Stimulated activated CD4-positive, alpha-beta T cell treated with anti-CD3 and anti-CD28 coated beads, Interleukin-1b, Interleukin-23, amount 100 ng/mL, for 4 hours (primary cell): ENCODE measurements at places on chromosomes 6 and 20.

DNA sequence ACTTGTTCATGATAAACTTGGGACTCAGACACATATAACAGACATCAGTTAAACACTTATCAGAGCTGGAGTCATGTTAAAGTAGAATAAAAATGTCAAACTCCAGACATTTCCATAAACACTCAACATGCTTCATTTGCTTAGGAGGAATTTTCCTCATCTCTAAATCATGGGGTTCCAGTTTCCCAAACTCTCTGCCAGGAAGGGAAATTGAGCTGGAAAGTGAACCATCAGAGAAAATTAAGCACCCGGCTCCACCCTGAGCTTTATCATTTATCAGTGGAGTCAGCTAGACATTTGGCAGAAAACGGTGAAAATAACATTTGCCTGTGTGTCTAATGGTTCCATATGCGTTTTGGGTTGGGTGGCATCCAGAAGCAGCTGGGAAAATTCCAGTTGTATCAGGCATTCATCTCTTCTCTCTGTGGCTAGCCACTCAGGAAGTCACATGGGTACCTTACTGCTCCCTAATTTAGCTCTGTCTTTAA, 25.3 kb upstream of the ZNFX1 start:
- no peak for DNase-seq

GRCh38 chr20:34634392-34634791, 42.5 kb downstream of the PIGU start:
- no peak for DNase-seq

DNA sequence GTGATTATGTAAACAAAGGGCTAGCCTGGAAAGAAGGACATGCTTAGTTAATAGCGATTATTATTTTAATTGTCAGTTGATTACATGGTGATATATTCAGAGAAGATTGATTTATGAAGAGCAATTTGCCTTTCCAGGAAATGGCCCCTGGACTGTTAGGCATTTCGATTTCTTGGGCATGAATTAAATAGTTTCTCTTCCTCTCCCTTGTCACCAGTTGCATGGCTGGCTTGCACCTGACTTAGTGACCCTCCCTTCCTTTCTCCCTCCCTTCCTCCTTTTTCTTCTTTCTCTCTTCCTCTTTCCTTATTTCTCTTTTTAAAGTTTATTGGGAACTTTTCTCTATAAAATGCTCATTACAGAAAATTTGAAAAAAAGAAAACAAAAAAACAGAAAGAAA, 235.4 kb downstream of the CDC5L start:
- no peak for DNase-seq

GRCh38 chr6:145060714-145061113, 674.6 kb downstream of the EPM2A start:
- DNase-seq: no peak

GRCh38 chr20:50434653-50435396, 75.4 kb upstream of the PTPN1 start:
- no peak for DNase-seq

- no peak for DNase-seq
These were observed 201.9 kb downstream of the LY86 start for GRCh38 chr6:6790393-6790792.

- no peak for DNase-seq
These were observed 476.3 kb downstream of the PRKN start for GRCh38 chr6:162251257-162251656.
